ENCODE measurements at places on chromosomes 16 and 17.
A peak's percentile ranks its signal among the peaks of the same experiment; 100 is the strongest.

GRCh38 chr16:62966626-62967025 lies 930.4 kb upstream of the CDH8 start:
- DNase-seq = no peak

GRCh38 chr17:81865733-81866439 lies 5.3 kb downstream of the ARHGDIA start:
- DNase-seq = peak; percentile 76

- peak; percentile 7 for DNase-seq
These were observed 42.3 kb downstream of the IRX3 start for GRCh38 chr16:54244061-54244886.

DNA sequence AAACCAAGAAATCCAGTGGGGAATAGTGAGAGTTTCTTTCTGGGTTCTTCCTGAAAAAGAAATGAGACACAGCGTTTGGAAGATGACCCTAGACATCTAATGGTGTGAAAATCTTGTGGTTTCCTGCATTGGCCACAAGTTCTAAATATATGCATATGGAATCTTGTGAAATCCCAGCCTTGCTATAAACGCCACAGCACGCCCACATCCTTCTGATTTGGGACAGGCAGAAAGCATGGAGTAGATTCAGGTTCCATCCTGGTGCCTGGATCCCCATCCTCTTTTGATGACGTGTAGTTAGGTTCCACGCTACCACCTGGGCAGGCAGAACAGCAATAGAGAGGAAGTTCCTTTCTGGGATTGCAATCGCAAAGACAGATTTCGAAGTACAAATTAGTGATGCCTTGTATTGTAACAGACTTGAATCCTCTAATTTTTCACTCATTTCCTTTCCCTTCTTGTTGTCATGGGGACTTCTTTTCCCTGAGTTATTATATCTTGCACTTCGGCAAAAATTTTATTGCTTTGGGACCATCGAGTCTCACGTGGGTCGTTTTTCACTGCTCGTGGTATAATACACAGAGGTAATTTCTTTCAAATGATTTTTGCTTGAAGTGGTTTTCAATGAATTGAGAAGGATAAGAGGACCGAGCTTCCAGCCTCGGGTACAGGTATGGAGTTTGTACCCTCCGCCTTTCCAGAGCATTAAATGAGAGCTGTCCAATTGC lies 37.6 kb downstream of the HS3ST4 start:
- DNase-seq = no peak

DNA sequence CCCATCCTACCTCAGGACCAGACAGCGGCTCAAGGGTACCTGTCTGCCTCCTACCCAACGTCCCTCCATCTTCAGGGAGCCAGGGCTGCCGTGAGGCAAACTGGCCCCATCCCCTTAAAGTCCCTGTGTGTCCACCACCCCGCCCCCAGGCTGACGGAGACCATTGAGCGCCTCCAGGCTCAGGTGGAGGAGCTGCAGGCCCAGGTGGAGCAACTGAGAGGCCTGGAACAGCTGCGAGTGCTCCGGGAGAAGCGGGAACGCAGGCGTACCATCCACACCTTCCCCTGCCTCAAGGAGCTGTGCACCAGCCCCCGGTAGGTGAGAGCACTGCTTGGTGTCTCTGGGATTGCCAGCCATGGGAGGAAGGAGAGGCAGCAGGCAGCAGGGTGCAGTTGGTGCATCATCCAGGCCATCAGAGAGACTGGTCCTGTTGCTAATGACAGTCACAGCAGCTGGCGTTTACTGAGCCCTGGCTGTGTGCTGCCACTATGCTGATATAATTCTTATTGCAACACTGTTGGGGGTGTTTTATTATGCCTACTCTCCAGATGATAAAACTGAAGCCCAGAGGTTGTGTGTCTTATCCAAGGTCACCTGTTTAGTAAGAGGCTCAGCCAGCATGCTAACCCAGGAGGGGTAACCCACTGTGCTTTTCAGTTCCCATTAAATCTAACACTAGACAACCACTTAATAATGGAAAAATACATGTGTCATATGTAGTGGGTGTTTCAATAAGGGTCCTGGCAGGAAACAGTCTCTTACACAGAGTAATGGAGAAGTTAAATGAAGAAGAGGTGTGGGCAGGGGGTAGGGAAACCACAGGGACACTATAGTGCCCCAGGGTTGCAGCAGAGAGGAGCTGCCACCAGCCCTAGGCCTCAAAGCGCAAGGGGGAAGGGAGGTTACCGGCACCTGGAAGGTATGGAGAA lies 10.3 kb upstream of the MRPL58 start:
- no peak for DNase-seq

GRCh38 chr17:8905331-8905730 lies 37.9 kb upstream of the PIK3R6 start:
- no peak for DNase-seq

- no peak for DNase-seq
These were observed 138.9 kb downstream of the GSG1L start for GRCh38 chr16:27924411-27925118.

GRCh38 chr17:76246080-76247066 lies 6.1 kb upstream of the RNF157 start:
- no peak for DNase-seq

DNA sequence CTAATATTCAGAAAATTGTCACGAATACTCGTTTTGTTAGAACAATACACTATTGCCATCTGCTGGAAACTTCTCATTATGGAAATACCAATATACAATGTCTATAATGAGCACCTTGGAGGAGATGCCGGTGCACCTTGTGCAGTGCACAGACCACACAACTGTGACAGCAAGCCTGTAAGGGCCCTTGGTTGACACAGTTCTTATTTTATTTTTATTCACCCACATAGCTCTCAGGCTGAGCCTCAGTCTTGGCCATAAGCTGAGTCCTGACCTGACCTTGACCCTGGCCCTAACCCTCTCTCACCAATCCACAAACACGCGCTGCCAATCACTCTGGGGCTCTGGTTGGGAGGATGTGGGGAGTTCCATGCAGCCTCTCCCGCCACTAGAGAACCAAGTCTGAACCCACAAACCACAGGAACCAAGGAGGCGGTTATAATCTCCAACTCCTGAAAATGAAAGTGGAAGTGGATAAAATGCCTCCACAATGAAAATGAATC lies 7.6 kb downstream of the AIPL1 start:
- DNase-seq = no peak

- DNase-seq = no peak
These were observed 23.3 kb upstream of the SLC12A3 start for GRCh38 chr16:56841659-56842058.

DNA sequence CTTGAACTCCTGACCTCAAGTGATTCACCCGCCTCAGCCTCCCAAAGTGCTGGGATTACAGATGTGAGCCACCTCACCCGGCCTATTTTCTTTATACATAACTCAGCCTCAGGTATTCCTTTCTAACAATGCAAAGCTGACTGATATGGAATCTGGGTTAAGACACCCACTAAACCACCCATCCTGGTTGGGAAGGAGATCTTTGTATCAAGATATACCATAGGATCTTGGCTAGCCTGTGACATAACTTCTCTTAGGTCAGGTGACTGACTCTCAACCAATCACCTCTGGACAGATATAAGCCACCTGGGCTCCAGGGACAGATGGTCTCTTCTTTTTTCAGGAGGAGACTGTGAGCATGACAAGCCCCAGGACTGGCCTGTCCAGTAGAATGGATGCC lies 51.2 kb upstream of the NKD1 start:
- DNase-seq = peak; percentile 27

DNA sequence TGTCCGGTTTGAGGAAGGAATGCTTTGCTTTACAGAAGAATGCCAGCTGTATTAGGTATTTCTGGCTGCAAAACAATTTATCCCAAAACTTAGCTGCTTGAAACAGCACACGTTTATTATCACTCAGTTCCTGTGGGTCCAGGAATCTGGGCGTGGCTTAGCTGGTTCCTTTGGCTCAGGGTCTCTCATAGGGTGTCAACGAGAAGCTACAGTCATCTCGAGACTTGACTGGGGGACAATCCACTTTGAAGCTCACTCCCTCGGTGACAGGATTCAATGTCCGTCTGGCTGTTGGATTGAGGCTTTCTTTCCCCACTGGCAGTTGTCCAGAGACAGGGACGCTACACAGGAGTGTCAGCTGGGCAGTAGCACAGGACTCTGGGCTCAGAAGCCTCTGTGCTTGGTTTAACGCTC lies 9.6 kb upstream of the RHBDF2 start:
- DNase-seq = no peak

- no peak for DNase-seq
These were observed 17.0 kb downstream of the MYL4 start for GRCh38 chr17:47225911-47226688.

DNA sequence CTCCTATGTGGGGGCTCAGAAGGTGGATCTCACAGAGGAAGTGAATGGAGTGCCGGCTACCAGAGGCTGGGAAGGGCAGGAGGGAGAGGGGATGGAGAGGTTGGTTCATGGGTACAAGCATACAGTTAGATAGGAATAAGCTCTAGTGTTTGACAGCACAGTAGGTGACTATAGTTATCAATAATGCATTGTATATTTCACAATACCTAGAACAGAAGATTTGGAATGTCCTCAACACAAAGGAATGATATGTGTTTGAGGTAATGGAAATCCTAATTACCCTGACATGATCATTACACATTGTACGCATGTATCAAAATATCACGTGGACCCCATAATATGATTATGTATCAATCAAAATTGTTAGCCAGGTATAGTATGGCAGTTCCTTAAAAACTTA lies 38.9 kb upstream of the MED9 start:
- no peak for DNase-seq

GRCh38 chr16:12906765-12907516 lies 5.5 kb downstream of the SHISA9 start:
- no peak for DNase-seq

- DNase-seq = no peak
These were observed 15.0 kb downstream of the HNF1B start for GRCh38 chr17:37729905-37730304.

GRCh38 chr17:78125976-78126894 lies 2.3 kb downstream of the TMC6 start:
- no peak for DNase-seq

- DNase-seq = peak; percentile 64
These were observed 4.0 kb downstream of the BECN1 start for GRCh38 chr17:42819939-42820535.

DNA sequence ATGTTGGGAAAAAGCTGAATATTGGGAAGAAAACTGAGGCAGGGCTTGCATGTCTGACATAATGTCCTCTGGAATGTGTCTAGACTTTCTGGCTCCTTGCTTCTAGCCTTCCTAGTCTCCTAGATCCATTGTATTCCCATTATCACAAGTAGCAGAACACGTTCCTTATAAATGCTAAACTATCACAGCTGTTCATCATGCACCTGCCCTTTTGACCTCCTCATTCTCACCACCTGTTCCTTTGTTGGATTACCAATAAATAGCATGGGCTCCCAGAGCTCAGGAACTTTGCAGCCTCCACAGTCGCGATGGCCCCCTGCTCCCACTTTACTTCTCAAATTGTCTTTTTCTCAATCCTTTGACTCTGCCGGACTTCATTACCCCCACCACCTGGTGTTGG lies 49.7 kb downstream of the ACSM1 start:
- DNase-seq = no peak

DNA sequence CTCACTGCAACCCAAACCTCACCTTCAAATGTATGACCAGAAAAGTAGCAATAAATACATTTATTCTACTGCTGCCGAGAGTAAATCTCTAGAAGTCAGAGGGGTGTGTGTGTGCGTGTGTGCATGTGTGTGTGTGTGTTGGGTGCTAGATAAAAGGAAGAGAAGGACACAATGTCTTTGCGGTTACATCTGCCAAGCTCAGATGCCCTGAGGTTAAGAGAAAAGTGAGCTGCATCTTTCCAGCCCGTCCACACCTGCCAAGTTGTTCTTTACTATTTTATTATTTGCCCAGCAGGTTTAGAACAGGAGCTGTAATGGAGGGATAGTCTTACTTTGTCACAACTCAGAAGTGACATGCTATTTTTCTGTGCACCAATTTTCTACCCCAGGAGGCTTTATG lies 54.5 kb upstream of the ANKFN1 start:
- no peak for DNase-seq

DNA sequence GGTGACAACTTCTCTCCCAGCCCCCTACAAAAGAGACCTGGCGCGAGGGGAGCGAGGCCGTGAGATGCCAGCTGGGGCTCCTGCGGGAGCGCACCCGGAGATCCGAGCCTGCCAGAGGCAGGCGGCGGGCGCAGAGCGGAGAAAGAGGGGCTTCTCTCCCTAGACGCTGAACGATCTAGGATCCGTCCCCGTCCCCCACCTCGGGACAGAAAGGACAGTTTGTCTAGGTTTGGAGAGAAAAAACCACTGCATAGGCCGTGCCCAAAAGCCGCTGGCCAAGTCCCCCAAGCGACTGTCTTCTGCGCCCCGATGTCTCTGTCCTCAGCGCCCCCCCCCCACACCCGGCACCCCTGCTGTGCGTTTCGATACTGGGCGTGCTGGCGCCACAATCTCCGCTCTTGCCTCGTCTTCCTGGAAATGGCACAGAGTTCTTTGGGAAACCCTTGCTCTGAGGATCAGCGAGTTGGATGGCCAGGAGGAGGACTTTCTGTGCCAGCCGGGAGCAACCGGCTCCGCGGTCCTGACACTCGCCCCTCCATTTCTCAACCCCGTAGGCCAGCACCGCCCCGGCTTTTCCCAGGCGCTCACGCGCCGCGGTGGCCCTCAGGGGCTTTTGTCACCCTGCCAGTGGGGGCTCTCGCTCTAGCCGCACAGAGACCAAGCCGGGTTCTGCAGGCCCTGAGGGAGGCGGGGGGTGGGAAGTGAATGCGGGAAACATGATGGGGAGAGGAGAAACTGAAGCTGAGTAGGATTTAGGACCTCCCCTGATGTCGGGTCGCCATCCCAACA lies 1.0 kb downstream of the SSTR2 start:
- DNase-seq = no peak

GRCh38 chr16:47469227-47469626 lies 8.1 kb downstream of the PHKB start:
- no peak for DNase-seq

DNA sequence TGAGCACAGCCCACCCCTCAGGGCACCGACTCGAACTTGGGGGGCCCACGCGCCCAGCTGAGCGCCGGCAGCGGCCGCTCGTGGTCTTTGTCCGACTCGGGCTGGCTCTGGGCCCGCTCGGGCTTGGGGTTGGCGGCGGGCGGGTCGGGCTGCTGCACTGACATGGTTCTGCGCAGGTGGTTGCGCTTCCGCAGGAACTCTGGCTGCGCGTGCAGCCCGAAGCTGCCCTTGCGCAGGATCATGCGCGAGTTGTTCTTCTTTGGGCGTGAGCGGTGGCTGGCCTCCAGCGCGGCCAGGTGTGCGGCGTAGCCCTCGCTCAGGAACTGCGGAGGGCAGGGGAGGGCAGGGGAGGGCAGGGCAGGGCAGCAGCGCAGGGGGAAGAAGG lies 11.1 kb downstream of the PIMREG start:
- DNase-seq = no peak

- no peak for DNase-seq
These were observed 93.3 kb downstream of the RAB11FIP4 start for GRCh38 chr17:31484821-31485220.

Measured in SW480 (cell line).